Activated naive CD4-positive, alpha-beta T cell treated with anti-CD3 and anti-CD28 coated beads, Interleukin-2, amount 50 U/mL, for 72 hours (primary cell): ENCODE measurements at places on chromosomes 13 and 19. TPM values are rescaled to one million over a fixed set of nuclear protein-coding genes. Genes with fewer than 3 reads are reported as not detected.

- DNase-seq, result no peak
Observed at GRCh38 chr19:46596008-46596407, 5.1 kb upstream of the CALM3 start.

DNA sequence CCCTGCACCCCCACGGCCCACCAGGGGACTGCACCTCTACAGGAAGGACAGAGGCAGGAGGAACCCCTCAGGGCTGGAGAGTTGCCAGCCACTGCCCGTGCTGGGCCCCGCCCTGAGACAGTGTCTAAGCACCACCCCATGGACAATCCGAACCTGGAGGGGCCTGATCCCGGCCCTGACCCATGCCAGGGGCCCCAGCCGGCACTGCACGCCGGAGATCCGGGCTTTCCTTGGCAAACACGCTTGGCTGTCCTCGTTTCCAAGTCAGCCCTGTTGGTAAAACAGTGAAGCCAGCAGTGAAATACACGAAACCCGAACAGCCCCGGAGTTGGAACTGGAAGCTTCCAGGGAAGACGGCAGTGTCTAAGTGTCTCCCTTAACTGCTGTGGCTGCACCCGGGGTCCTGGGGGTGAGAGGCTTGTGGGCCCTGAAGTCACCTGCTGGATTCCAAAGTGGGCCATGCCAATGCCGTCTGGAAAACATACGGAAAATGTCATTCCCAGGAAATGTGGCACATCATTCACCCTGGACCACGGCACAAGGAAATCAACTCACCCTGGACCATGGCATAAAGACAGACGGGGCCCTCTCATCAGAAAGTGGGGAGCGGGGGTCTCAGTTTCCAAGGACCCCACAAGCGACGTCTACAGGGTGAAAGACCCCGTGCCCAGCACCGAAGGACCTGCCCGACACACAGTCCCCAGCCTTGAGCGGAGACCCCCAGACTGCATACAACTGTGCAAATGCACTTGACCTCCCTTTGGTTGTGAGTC, 30.9 kb downstream of the RASA3 start:
- DNase-seq, result no peak

- peak; percentile 17 for DNase-seq
Observed at GRCh38 chr19:3975637-3976087, 4.8 kb upstream of the DAPK3 start.

SHISA7 gene
- not detected for total RNA-seq

- DNase-seq, result no peak
Observed at GRCh38 chr19:17686592-17687024, 1.5 kb downstream of the UNC13A start.

PSG3 gene
- total RNA-seq, result not detected

- DNase-seq, result no peak
Observed at GRCh38 chr13:91565296-91565695, 166.9 kb downstream of the GPC5 start.

TFDP1 gene
- 95.1 TPM for total RNA-seq

DNA sequence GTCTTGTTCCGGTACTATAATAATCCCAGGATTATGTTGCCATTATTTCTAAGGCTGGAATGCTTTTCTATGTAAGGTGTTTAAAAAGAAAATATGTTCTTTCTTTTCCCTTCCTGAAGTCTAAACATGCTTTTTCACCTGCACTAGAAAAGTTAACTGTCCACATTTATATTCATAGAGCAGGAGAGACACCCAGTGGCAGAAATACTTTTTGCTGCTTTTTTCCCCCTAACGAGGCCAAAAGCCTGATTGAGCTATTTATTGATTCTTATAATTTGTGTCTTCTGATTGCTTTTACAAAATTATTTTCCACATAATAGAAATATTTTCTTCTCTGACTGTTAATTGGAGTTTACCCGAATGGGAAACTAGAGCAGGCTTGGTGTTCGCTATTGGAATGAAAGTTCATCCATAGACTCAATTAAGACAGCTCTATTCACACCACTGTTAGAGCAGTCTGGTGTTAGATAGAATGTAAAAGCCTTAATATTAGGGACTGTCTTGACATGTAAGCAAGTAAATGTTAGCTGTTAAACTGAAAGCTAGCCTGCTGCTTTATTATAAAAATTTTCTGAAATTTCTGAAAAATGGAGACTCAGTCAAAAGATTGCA, 15.8 kb downstream of the GPR180 start:
- DNase-seq, result no peak

- no peak for DNase-seq
Observed at GRCh38 chr19:17404015-17404414, 1.4 kb downstream of the BST2 start.

ACP5 gene
- total RNA-seq, result 20.3 TPM
